Spleen (tissue), 13 donors: ENCODE measurements at places on chromosomes 6 and 20.

- H3K4me3 ChIP-seq, result no peak overlapping the region
- no peaks in the 10 kb centered on the region for H3K36me3 ChIP-seq
- H3K27ac ChIP-seq, result no peak overlapping the region
- no peaks in the 10 kb centered on the region for H3K4me1 ChIP-seq
- no peaks in the 10 kb centered on the region for H3K27me3 ChIP-seq
Measured at GRCh38 chr20:41454250-41454649, 87.6 kb upstream of the EMILIN3 start.

DNA sequence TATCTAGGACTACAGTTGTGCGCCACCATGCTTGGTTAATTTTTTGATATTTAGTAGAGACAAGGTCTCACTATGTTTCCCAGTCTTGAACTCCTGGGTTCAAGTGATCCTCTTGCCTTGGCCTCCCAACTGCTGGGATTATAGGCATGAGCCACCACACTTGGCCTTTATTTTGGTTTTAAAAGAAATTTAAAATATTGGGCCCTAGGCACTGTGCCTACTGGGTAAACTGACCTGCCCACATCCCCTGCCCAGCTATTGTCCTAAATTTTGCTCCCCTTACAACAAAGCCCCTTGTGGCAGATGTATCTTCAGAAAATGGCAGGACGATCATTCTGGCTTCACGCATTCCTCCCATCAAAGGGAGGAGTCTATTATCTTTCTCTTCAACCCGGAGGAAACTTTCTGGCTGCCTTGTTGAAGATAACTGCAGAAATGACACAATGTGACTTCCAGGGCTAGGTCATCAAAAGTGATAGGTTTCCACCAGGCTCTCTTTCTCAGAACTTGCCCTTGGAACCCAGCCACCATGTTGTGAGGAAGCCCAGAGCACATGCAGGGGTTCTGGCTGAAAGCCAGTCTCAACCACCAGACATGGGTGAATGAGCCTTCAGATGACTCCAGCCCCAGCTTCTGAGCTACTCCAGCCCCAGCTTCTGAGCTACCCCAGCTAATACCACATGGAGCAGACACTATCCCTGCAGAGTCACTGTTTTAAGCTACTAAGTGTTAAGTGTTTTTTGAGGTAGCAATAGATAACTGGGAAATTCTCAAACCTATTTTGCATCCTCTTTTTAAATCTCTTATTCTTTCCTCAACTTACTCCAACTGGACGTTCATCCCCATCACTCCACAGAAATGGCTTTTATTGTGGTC, 4.6 kb upstream of the GUCA1B start:
- H3K36me3 ChIP-seq, result peaks cover 17% of the 10 kb centered on the region
- H3K27ac ChIP-seq, result no peak overlapping the region
- no peaks in the 10 kb centered on the region for H3K27me3 ChIP-seq

GRCh38 chr6:32117461-32117860, 8.3 kb upstream of the TNXB start:
- DNase-seq, result no peak
- peaks cover 55% of the 10 kb centered on the region for H3K4me1 ChIP-seq
- H3K27ac ChIP-seq, result no peak overlapping the region
- H3K4me3 ChIP-seq, result no peak overlapping the region
- H3K36me3 ChIP-seq, result peaks cover 88% of the 10 kb centered on the region
- no peaks in the 10 kb centered on the region for H3K27me3 ChIP-seq

- H3K4me3 ChIP-seq, result no peak overlapping the region
- H3K36me3 ChIP-seq, result no peaks in the 10 kb centered on the region
- H3K27me3 ChIP-seq, result no peaks in the 10 kb centered on the region
- DNase-seq, result no peak
Measured at GRCh38 chr20:61701802-61702201, 363.9 kb downstream of the TAF4 start.

DNA sequence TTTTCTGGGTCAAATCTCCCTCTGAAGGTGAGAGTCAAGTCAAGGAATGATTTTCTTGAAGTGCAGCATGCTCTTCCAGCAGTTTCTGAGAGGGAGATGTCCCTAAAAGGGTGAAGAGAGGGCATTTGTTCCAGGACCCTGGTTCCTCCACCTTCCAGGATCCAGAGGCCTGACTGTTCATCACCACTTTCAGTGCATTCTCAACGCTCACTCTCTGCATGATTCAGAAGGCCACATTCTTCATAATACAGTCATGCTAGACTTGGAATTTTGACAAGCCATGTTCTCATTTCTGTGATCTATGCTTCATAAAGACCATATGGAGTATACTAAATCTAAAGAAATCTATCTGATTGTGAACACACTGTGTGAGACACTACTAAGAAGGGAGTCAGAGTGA, 85.1 kb downstream of the PDE7B start:
- no peak overlapping the region for H3K27ac ChIP-seq
- DNase-seq, result no peak
- H3K4me1 ChIP-seq, result no peaks in the 10 kb centered on the region
- no peaks in the 10 kb centered on the region for H3K27me3 ChIP-seq
- H3K4me3 ChIP-seq, result no peak overlapping the region
